ENCODE measurements at places on chromosomes 11 and 22.

GRCh38 chr22:48743601-48744282, 1083.9 kb downstream of the BRD1 start:
- no peak for DNase-seq

DNA sequence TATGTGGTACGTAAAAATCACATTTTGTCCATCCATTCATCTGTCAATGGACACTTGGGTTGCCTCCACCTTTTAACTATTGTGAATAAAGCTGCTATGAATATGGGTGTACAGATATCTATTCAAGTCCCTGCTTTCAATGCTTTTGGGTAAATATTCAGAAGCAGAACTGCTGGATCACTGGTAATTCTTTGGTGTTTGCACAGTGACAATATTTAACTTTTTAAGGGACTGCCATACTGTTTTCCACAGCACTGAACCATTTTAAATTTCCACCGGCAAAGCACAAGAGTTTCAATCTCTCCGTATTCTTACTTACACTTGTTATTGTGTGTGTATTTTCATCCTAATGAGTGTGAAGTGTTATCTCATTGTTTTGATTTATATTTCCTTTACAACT, 79.4 kb downstream of the RBFOX2 start:
- no peak for DNase-seq

DNA sequence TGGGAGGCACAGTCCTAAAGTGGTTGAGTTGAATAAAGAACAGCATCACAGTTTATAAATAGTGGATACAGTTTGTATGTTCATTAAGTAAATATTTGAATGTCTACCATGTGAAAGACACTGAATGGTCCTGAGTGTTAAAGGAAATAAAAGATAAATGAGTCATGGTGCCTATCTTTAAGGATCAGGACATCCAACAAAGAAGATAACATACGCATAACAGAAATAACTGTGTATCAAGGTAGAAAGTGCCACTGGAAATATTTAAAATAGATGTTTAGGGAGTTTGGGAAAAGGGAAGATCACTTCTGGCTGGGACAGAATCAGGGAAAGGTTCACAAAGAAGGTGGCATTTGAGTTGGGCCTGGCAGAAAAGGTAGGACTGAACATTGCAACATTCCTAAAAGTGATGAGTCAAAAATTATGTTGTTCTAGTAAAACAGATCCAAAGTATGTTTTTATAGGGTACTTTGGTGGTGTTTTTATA, 41.5 kb downstream of the CSTPP1 start:
- no peak for DNase-seq

GRCh38 chr11:6410695-6411430, 8.0 kb downstream of the APBB1 start:
- no peak for DNase-seq

- DNase-seq = no peak
Measured at GRCh38 chr11:58796333-58796732, 48.2 kb downstream of the GLYATL2 start.

- no peak for DNase-seq
Measured at GRCh38 chr22:23036684-23037428, 33.5 kb upstream of the GNAZ start.

DNA sequence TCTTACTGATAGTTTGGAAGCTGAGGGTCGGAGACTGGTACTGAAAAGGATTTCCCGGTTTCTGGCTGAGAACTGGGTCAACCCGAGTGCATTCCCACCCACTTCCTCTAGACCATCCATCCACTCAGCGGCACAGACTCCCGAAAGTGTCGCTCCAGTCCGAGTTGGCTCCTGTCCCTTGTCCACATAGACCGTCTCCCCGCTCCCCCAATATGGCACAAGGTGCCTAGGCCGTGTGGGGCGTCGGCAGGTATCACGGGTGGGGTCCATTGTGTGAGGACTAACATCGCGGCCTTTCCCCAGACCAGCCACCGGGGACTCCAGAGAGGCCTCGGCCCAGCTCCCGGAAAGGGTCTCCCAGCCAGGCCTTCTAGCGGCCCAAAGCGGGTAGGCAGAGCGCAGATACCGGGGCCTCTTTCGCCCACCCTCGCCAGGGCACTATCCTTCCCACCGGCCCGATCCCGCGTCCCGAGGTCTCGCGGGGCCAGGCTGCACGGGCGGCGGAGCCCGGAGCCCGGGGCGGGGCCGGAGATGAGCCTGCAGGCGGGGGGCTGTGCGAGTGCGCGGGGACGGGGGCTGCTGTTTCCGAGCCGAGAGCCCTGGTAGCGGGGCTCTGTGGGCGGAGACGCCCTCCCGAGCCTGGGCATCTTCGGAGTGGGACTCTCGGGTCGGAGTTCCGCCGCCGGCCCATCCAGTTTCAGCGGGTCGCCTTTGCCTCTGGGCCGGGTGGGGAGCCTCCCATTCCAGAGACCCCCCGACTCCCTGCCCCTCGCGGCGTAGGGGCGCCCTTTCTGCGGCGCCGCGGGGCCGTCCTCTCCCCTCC, 21.1 kb downstream of the SERPINH1 start:
- peak; percentile 25 for DNase-seq

DNA sequence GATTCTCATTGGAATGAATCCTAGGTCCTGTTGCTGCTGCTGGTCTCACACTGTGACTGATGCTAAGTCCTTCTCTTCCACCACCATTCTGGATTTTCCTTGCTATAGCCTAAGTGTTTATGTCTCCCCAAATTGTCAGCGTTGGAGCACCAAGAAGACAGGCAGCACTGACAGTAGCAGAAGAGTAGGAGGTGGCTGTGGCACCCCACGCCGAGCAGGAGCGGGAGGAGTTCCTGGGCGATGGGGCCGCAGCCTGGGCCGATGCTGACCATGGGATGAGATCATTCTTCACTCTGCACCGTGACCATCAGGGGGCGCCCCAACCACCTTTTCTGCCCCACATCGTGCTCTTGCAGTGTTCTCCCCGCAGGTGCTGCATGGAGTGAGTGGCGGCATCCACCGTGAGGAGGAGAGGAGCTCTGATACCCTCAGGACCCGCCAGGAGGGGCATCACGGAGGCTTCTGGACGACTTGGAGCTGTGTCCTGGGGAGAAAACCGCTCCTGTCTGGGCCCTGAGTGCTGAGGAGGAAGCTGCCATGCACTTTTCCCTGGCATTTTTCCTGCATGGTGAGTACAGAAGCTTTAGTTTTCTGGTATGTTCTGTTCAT, 57.0 kb downstream of the LRRC74B start:
- peak; percentile 51 for DNase-seq

DNA sequence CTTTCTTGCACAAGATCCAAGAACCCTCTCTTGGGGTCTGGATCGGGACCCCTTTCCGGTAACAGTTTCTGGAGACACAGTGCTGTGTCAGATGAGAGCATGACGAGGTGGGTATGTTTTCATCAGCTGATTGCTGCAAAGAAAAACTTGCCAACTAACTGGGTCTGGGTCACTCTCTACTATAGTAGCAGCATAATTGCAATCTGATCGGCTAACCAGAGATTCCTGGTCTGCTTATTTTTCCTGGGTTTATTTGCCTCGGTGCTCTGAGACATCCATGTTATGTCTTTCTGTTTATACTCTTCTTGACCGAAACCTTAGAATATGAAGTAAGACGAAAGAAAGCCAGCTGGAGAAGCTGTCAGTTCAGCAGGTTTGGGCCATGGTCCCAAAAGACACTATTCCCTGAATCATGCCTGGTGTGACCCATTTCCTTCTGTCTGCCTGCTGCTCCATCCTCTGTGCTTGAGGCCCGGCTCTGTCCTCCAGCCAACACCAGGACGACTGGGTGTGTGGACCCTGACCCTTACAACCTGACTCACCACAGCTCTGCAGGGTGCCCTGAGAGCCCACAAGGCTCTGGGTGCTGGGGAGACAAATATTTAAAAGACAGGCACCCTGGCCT, 24.1 kb upstream of the CLMP start:
- DNase-seq = no peak

- no peak for DNase-seq
Measured at GRCh38 chr11:22234743-22235142, 41.9 kb downstream of the ANO5 start.

GRCh38 chr11:24157316-24157715, 339.5 kb upstream of the LUZP2 start:
- no peak for DNase-seq

GRCh38 chr11:92787638-92788037, 181.8 kb upstream of the MTNR1B start:
- no peak for DNase-seq

DNA sequence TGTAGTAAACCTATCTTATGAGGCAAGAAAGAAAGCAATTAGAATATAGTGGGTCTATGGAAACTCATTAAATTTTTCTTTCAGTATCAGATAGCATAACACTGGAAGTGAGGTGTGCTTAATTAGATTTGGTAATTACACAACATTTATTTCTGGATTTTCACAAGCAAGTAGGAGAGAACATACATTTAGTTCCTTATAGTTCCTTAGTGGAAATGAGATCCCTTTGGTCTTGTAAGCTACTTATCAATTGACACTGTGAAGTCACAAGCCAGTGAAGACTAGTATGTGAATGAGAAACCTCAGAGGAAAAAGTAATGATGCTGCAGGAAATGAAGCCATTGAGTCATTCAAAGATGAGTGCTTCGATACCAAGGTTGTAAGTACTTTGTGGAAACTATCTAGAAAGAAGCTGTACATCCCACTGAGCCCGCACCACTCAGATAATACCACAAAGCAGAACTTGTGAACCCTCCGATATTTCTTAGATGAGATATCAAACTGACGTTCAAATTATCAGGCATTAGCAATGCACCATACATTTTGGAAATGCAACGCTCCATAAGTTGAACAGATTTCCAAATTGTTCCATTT, 53.5 kb downstream of the ENTHD1 start:
- peak; percentile 31 for DNase-seq

DNA sequence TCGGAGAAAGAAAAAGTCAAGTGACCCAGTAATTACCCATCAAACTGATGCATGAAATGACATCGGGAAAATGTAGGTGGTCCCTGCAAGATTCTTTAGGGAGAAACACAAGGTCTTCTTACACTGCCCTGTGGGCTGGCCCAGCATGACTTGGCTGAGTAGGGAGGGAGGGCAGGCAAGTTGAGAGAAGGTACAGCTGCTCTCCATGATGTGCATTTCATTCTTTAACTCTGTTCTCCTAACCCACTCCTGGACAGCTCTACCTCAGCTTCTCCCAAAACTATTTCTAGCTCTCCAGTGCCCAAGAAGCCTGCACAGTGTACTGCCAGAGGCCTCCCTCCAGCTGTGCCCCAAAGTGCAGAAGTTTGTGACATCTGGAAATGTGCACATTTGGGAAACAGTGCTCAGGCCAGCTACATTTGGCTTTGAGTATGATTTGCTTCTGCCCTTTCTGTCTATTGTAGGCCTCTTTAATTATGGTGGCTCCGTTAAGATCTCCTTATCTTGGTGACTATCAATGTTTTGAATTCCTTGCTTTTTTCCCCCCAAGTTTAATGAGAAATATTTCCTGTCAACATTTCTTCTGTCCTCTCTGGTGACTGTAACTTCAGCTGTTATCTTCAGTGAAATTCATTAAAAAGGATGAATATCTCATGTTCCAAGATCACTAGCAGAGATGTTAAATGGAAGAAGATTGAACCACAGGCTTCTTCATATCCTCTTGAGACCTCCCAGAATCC, 26.7 kb upstream of the PRSS23 start:
- no peak for DNase-seq

DNA sequence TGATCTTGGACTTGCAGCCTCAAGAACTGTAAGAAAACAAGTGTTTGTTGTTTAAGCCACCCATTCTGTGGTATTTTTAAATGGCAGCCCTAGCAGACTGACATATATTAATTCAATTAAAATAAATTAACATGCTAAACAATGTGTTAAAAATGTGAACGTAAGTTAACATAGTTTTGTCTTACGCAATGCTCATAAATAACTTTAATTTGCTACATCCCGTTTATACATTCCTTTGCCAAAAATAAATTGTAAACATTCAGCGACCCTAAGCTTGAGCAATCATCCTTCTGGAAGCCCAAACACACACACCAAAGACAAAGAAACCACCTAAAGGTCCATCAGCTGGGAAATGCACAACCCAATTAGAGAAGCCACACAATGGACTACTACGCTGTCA, 70.4 kb downstream of the CELSR1 start:
- no peak for DNase-seq

- DNase-seq = no peak
Measured at GRCh38 chr11:120060512-120060911, 77.4 kb downstream of the TRIM29 start.

DNA sequence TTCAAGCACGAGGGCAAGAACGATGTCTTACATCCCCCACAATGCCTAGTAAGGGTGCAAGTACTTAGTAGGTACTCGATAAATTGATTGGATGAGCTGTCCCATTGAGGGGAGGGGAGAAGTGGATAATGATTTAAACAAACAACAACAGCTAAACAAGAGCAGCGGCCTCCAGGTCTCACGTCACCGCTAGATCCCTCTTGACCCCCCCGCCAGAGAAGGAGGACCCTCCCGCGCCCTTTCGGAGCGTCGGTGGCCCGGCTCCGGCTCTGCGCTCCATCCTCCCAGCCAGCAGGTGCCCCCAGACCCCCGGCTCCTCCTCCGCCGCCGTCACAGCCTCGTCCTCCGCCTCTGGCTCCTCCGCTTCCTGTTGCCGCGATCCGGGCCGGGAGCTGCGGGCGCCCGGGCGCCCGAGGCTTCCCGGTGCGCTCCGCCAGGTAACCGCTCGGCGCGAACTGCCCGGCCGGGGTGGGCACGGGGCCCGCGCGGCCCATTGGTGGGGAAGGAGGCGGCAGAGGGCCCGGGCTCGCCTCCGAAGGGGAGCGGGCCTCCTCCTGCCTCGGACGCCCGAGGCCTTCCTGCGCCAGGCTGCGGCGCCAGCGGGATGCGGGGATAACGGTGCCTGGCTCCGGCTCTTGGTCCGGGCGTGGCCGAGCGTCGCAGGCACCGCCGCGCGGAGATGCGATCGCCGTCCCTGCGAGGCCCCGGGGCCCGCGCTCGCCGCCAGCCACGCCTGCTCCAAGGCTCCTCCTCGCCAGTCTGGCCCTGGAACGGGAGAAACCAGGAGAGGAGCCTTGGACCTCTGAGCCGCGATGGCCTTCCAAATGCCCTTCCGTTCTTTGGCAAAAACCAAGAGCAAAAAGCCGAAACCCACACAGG, at the start of gene TLCD5:
Gene TLCD5, plus strand, starts transcription at position 368 of the 879 bp plus-strand sequence. CDS start 2,143 bp downstream, outside the sequence.
- DNase-seq = peak; percentile 49

- DNase-seq = no peak
Measured at GRCh38 chr11:92464822-92465221, 240.2 kb downstream of the FAT3 start.

- DNase-seq = no peak
Measured at GRCh38 chr11:2180789-2181370, 9.3 kb upstream of the TH start.

- DNase-seq = no peak
Measured at GRCh38 chr11:105155679-105156078, 16.1 kb upstream of the CARD18 start.

- DNase-seq = no peak
Measured at GRCh38 chr11:79963856-79964645, 523.2 kb upstream of the TENM4 start.

- no peak for DNase-seq
Measured at GRCh38 chr11:34605481-34606325, 15.2 kb upstream of the EHF start.
